ENCODE measurements at places on chromosomes 6 and 20.

DNA sequence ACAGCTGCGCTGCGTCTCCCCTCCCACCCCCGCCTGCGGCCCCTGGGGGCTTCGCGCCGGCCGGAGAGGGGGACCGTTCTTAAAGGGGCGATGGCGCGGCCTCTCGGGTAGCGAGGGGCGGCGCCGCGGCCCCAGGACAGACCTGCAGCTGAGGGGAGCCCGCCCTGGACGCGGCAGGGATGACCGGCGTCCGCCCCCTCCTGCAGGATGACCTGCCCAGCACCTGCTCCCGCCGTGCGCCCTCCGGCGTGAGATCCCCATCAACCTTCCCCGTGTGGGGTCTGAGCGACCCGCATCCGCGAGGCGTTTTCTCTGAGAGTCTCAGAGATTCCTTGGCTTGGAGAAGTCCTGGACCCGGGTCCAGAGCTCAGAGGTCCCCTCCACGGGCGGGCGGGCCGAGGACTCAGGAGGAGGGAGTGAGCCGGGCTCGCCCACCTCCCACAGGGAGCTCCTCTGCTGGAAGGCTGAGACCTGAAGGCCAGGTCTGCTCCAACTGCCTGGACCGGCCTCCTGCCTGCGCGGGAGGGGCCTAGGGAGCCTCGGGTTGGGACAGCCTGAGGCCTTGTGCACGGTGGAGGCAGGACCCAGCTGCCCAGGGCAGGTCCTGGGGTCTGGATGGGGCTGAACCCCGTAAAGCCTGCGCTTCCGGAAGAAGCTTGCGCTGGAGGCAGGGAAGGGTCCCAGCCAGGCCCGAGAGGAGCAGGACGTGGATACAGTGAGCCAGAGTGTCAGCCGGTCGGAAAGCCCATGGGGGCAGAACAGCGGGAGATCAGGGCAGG, 532 bp upstream of the NKAIN4 start:
- no peak for DNase-seq

GRCh38 chr6:24949020-24949569, 13.3 kb upstream of the RIPOR2 start:
- DNase-seq, result no peak

GRCh38 chr6:145148776-145149175, 586.5 kb downstream of the EPM2A start:
- no peak for DNase-seq

GRCh38 chr6:50541941-50542340, 171.4 kb upstream of the TFAP2D start:
- no peak for DNase-seq

GRCh38 chr6:125217369-125217768, 63.8 kb downstream of the TPD52L1 start:
- no peak for DNase-seq

- DNase-seq, result no peak
Measured at GRCh38 chr6:160102956-160103824, 18.4 kb upstream of the SLC22A1 start.

DNA sequence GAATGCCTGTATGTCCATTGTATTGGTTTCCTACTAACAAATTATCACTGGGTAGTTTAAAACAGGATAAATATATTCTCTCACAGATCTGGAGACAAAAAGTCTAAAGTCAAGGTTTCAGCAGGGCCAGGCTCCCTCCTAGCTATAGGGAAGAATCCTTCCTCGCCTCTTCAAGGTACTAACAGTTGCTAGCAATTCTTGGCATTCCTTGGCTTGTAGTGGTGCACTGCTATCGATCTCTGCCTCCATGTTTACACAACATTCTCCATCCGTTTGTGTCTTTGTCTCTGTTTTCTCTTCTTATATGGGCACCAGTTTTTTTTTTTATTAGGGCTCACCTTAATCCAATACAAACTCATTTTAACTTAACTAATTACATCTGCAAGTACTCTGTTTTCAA, 48.9 kb downstream of the OR2B6 start:
- DNase-seq, result no peak

- DNase-seq, result no peak
Measured at GRCh38 chr6:74492587-74492986, 713.3 kb downstream of the COL12A1 start.

GRCh38 chr6:108159981-108160380, 5.8 kb upstream of the NR2E1 start:
- no peak for DNase-seq

DNA sequence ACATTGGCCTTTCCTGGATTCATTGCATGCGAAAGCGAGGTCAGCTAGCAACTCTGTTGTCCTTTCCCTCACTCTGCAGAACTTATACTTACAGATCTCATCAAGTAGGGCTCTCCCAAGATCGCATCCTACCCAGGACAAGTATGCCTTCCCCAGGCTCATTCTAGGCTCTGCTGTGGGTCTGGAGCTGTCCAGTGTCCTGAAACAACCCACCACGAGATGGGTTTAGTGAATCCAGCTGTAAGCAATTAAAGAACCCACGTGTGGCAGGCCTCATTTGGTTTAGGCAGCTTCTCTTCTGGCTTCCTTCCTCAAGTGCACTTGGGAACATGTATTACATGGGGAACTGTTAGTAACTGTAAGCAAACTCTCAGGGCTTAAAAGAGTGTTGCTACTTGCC, 406.5 kb upstream of the CHD6 start:
- no peak for DNase-seq

GRCh38 chr20:38730989-38731737, 6.9 kb downstream of the SLC32A1 start:
- no peak for DNase-seq

GRCh38 chr6:17656644-17657043, 50.1 kb downstream of the NUP153 start:
- DNase-seq, result no peak

DNA sequence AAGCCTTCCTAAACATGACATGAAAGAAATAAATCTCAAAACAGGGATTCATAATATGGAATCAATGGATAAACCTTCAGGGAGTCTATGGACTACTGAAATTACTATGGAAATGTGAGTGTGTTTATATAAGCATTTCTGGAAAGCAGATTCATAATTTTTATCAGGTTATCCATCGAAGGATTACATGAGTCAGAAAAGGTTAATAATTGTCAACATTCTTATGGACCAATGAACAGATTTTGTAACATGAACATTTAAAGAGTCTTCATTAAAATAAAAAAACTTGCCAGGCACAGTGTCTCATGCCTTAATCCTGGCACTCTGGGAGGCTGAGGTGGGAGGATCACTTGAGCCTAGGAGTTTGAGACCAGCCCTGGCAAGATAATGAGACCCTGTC, 84.8 kb downstream of the AHI1 start:
- DNase-seq, result no peak

DNA sequence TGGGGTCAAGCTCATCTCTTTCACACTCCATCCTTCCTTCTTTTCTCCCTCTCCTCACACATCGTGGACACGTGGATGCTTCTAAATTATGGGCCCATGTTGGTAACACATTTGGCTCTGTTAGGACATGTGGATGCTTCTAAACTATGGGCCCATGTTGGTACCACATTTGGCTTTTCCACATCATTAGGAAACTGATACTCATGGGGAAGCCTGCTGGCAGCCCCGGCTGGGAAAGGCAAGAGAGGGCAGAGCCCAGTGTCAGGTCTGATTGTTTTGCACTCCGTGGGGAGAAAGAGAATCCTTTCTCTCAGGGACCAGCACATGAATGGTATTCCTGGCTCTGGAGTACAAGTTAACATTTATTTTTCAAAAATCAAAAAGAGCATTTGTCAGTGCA, 4.0 kb upstream of the CST1 start:
- no peak for DNase-seq

- peak; percentile 53 for DNase-seq
Measured at GRCh38 chr6:72787391-72788031, 165.6 kb downstream of the KCNQ5 start.

DNA sequence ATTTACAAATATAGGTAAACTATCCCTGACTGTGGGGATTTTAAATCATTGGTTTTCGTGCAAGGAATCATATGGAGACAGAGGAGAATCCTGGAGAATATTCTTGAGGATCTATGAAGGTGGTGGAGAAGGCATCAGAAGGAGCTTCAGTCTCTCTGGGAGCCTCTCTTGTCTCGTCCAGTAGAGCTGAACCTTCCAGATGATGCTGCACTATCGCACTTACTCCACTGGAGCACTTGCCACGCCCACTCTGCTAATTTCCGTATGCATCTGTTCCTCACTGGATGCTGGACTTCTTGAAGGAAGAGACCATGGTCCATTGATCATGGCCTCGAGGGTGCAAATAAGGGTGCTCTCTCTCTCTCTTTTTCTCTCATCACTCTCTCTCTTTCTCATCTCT, 36.8 kb downstream of the C6orf118 start:
- DNase-seq, result no peak

- DNase-seq, result no peak
Measured at GRCh38 chr6:128822271-128822670, 60.7 kb upstream of the LAMA2 start.

DNA sequence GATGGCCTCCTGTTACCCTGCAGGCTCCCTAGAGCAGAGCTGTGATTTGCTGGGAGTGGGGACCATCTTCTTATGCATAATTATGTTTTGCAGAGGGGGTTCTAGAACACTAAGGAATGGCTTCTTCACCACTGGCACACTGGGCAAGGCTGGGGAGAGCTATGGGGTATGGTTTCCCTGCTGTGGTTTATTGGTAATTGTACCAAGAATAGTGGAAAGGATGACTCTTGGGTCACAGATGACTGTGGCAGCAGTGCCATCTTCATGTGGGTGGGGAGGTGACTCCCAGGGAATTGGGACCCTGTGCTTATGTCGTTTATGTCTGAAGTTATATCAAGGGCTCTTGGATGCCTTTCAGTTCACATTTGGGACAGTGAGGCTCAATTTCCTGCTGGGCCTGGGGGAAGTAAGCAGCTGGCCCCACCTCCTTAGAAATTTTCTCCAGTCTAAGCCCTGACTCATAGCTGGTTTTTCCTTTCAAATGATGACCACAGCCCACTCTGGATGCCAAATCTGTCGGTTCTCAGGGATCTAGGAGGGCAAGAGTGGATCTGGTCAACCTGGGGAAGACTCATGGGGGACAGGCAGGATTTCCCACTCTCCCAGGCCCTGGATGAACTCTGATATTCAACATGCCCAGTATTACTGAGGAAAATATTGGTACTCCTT, 230.8 kb downstream of the LRFN2 start:
- no peak for DNase-seq

- DNase-seq, result no peak
Measured at GRCh38 chr20:60785785-60786184, 466.3 kb upstream of the CDH4 start.
